ENCODE measurements at places on chromosomes 1 and 21. TPM values are rescaled to one million over a fixed set of nuclear protein-coding genes. Genes with fewer than 3 reads are reported as not detected.

DNA sequence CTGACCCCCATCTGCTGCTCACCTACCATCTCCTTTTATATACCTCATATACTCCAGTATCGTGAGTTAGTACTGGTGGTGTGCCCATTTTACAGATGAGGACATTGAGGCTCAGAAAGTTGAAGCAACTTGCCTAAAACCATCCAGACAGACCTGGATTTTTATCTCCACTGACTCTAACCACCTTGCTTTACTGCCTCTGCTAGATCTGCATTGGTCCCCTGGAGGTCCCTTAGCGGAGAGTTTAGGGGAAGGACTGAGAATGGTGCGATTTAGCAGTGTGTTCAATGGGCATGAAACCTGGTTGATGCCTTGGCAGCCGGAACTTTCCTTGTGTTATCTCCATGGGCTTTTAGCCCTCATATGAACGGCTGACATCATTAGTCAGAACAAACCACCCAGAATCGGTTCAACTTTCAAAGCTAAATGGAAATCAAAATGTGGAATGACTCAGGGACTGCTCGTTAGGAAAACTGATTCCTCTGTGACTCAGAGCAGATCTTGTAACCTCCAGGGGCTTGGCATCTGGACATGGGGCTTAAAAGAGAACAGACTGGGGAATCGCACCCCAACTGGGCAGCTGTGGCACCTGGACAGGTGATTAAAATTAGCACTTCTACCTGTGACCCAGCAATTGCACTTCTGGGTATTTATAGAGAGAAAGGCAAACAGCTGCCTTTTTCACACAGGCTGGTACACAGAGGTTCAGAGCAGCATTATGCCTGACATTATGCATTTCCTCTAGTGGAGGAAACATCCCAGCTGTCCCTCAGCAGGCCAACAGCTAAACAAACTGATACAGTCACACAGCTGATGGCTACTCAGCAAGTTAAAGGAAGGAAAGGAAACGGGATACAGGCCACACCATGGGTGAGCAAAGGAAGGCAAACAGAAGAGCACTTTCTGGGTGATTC lies 25.3 kb downstream of the TMEM51 start:
- DNase-seq, result no peak

DNA sequence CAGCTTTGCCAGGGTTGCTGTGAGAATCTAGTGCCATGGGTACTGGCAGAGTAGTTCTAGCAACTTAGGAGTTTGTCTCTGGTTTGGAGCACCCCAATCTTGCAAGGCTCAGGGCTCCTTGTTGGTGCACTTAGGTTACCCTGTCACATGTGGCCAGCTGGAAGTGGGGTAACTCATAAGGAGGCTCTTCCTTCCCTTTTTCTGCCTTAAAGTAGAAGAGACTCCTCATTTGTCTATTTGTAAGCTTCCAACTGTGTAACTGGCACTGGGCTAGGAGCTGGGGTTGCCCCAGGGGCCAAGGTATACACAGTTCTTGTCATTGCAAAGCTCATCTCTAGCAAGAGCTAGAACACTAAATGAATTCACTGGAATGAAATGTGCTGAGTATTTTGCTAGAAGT lies 10.6 kb downstream of the MROH7 start:
- no peak for DNase-seq

- DNase-seq, result no peak
Measured at GRCh38 chr1:172537827-172538391, 5.0 kb downstream of the SUCO start.

DNA sequence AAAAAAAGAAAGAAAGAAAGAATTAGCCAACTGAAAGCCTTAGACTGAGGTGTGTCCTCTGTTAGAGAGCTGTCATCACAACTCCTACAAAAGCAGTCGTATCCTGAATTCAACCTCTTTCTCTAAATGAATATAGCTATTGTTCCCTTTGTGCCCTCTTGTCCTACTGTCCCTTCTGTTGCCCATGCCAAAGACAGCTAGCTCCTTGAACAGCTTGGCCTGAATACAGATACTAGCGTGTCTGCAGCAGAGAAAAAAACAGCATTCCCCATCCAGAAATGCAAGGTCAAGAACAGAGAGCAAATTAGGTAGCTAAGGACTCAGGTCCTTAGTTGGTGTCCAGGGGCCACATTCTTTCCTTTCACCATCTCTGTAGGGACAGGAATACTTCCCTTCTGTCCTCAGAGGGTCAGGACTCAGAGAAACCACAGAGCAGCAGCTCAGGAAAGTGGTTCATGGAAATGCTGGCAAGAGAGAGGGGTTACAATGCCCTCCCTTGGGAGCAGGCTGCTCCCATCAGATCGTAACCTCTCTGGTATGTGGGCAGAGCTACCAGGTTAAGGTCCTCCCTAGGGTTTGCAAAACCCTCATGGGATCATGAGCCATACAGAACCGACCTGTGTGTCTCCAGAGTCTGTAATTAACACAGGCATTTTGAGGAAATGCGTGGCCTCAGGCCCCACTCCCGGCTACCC lies 1.8 kb upstream of the ZBTB48 start:
- DNase-seq, result no peak

- no peak for DNase-seq
Measured at GRCh38 chr21:45715441-45715840, 71.9 kb downstream of the PCBP3 start.

DNA sequence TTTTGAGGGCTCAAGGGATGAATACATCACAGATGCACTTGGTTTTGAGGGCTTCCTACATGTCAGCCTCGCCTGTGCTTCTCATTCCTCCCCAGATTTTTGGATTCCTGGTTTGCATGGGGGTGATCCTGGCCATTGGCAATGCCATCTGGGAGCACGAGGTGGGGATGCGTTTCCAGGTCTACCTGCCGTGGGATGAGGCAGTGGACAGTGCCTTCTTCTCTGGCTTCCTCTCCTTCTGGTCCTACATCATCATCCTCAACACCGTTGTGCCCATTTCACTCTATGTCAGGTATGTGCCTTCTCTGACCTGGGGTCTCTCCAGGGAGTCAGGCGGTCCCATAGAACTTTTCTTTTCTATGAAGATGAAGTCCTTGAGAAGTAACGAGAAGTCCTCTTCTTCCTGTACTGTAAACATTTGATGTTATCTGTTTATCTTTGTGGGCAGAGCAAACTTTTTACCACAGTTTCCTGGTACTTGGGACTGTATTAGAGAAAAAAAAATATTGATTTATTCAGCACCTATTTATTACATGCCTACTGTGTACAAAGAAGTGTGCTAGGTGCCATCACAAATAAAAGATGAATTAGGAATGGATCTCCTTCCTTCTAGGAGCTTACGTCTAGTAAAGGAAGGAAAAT lies 12.0 kb downstream of the ATP8B2 start:
- DNase-seq, result no peak

Gene GLRX2
- 1.0 TPM for total RNA-seq
